Neural crest cell (in vitro differentiated cells): ENCODE measurements at places on chromosomes 4 and X. TPM values are rescaled to one million over a fixed set of nuclear protein-coding genes. Genes with fewer than 3 reads are reported as not detected.
A peak's percentile ranks its signal among the peaks of the same experiment; 100 is the strongest.

GRCh38 chr4:142959173-142959572 is 113.1 kb upstream of the INPP4B start:
- no peak for DNase-seq

GRCh38 chrX:22686138-22686541 is 313.6 kb upstream of the DDX53 start:
- no peak for DNase-seq

GRCh38 chr4:6676722-6677558 is 16.7 kb upstream of the S100P start:
- no peak for DNase-seq

- no peak for DNase-seq
These were observed 72.8 kb downstream of the KIT start for GRCh38 chr4:54730581-54730980.

DNA sequence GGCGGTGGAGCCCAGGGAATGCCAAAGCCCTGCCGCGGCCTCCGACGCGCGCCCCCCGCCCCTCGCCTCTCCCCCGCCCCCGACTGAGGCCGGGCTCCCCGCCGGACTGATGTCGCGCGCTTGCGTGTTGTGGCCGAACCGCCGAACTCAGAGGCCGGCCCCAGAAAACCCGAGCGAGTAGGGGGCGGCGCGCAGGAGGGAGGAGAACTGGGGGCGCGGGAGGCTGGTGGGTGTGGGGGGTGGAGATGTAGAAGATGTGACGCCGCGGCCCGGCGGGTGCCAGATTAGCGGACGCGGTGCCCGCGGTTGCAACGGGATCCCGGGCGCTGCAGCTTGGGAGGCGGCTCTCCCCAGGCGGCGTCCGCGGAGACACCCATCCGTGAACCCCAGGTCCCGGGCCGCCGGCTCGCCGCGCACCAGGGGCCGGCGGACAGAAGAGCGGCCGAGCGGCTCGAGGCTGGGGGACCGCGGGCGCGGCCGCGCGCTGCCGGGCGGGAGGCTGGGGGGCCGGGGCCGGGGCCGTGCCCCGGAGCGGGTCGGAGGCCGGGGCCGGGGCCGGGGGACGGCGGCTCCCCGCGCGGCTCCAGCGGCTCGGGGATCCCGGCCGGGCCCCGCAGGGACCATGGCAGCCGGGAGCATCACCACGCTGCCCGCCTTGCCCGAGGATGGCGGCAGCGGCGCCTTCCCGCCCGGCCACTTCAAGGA is at the start of gene FGF2:
TSS of gene FGF2 (plus strand) at position 279 of the 705 bp plus-strand sequence. CDS start at position 623, 344 bp downstream.
- DNase-seq = peak; percentile 59

- no peak for DNase-seq
These were observed 3.8 kb downstream of the CXCL8 start for GRCh38 chr4:73744203-73744602.

GRCh38 chrX:108415146-108415545 is 23.1 kb downstream of the COL4A6 start:
- no peak for DNase-seq

The UGT2B10 gene
- not detected in 2 replicates for total RNA-seq

DNA sequence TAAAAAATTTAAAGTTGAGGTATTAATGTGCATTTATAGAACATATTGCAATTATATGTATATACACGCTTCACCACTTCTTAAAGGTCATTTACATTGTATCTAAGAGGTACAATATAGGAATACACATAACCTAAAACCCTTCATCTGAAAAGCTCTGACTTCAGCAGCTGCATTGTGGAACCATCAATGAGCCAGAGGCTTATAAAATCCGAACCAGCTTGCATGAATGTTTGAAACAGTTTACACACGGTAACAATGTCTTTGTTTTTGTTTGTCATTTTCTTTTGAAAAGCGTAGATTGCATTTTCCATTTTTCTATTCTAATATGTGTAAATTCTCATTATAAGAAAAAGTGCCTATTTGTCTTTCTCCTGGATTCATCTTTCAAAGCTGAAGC is 221.6 kb downstream of the DCLK2 start:
- DNase-seq = no peak

GRCh38 chr4:79585330-79585729 is 177.3 kb upstream of the GK2 start:
- no peak for DNase-seq

DNA sequence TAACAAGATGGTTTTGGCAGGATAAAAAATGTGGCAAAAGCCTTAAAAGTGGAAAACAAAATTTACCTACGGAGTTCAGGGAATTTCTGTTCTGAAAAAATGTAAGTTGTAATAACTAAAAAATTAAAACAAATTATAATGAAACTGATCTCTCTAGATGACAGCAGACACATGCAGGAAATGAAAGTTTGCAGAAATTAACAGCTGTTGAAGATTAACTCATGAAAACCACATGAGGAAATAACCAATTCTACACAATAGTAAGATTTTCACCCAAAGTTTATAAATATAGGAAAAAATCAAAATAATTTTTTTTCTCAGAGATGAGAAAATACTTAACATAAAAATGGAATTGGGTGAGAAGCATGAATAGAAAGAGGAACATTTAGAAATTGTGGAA is 47.5 kb upstream of the UGT2B15 start:
- DNase-seq = no peak

DNA sequence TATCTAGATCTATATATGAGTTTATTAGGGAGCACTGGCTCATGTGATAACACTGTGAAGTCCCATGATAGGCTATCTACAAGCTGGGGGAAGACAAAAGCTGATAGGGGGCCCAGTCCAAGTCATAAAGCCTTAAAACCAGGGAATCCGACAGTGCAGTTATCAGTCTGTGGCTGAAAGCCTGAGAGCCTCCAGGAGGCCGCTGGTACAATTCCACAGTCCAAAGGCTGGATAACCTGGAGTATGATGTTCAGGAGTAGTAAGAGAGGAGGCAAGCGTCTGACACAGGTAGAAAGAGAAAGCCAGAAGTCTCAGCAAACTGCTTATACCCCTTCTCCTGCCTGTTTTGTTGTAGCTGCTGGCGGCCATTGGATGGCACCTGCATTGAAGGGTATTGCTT is 177.6 kb upstream of the SPRY1 start:
- no peak for DNase-seq

DNA sequence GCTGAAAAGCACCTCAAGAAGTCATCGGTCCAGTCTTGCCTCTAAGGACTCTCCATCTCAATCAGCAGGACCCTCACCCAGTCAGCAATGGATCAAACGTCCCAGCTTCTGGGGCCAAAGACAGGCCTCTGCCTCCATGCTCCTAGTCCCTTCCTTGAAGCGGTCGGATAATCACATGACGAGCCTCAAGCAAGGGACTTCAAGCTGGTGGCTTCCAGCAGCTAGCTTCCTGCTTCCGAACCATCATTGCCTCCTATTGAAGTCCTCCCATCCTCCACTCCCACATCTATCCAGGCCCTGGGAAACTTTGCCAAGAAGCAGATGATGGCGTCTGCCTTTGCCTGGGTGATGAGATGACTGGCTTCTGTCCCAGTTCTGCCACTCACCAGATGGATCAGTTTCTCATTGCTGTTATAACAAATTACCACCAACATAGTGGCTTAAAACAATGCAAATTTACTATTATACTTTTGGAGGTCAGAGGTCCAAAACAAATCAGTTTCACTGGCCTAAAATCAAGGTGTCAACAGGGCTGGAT is 135.2 kb upstream of the MAMLD1 start:
- DNase-seq = no peak

The CHRDL1 gene
- 14.3 and 15.7 TPM in 2 replicates for total RNA-seq

The APOOL gene
- total RNA-seq = 15.0 and 16.6 TPM in 2 replicates
